Activated naive CD4-positive, alpha-beta T cell treated with Interleukin-2 at 50 U/mL for 16 hours (primary cell): ENCODE measurements at places on chromosomes 5 and 9.

- no peak for DNase-seq
Measured at GRCh38 chr9:36436909-36437308, 36.8 kb upstream of the RNF38 start.

GRCh38 chr9:96688187-96688586, 33.1 kb upstream of the PRXL2C start:
- DNase-seq = no peak

DNA sequence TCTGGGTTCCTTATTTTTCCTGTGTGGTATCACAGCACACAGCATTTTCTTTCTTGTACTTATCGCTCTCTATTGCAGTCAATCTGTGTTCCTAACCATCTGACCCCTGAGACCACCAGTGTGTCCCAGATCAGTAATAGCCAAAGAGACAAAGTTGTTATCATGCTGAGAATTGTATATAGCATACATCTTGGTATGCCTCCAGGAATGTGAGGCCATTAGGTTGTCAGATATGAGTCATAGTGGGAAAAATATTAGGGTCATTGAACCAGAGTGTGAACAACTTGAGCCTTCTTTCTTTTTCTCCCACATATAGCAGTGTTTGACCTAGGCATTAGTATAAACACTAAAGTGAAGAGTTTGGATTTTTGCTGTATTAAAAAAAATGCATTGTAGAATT, 106.3 kb downstream of the NDUFAF2 start:
- no peak for DNase-seq

- no peak for DNase-seq
Measured at GRCh38 chr5:169052207-169052606, 248.7 kb downstream of the SLIT3 start.
